ENCODE measurements at places on chromosomes 3 and 15. TPM values are rescaled to one million over a fixed set of nuclear protein-coding genes. Genes with fewer than 3 reads are reported as not detected.

Gene MAGEL2
- 10.4 TPM for polyA plus RNA-seq

Gene SLC24A5
- 0.76 TPM for polyA plus RNA-seq

Gene IL5RA
- 0.10 TPM for polyA plus RNA-seq

Gene KNG1
- polyA plus RNA-seq, result not detected

Gene MORC1
- polyA plus RNA-seq, result not detected

Gene SCAANT1
- polyA plus RNA-seq, result not detected

Gene GJD2
- polyA plus RNA-seq, result 4.6 TPM

Gene TMEM158
- polyA plus RNA-seq, result 7.9 TPM

Gene CPNE4
- polyA plus RNA-seq, result 0.59 TPM

Gene CHRD
- polyA plus RNA-seq, result 2.9 TPM

Gene CAMP
- not detected for polyA plus RNA-seq

Gene CHDH
- 0.17 TPM for polyA plus RNA-seq

Gene CD200
- polyA plus RNA-seq, result 178 TPM

Gene MUC20
- 1.8 TPM for polyA plus RNA-seq

Gene USP50
- not detected for polyA plus RNA-seq

Gene DMXL2
- 176 TPM for polyA plus RNA-seq

Gene GOLGA6A
- polyA plus RNA-seq, result 0.50 TPM

Gene DUOXA2
- polyA plus RNA-seq, result not detected

Gene CCDC9B
- polyA plus RNA-seq, result not detected

Gene GOLGA8S
- not detected for polyA plus RNA-seq

Gene HGD
- not detected for polyA plus RNA-seq

Gene FAIM
- 1.1 TPM for polyA plus RNA-seq

Gene TMEM266
- polyA plus RNA-seq, result 17.6 TPM

Gene GATA2
- polyA plus RNA-seq, result not detected

Gene HIGD2B
- not detected for polyA plus RNA-seq

Gene ARHGAP11A
- 0.50 TPM for polyA plus RNA-seq

Gene ESYT3
- polyA plus RNA-seq, result 0.80 TPM

Gene POLG
- polyA plus RNA-seq, result 62.9 TPM

Gene ROBO2
- 55.5 TPM for polyA plus RNA-seq

Gene NUTM1
- not detected for polyA plus RNA-seq

Gene FBLN2
- polyA plus RNA-seq, result 0.30 TPM

Gene TMOD2
- 79.9 TPM for polyA plus RNA-seq

Gene TRAT1
- not detected for polyA plus RNA-seq

Gene CXCR6
- not detected for polyA plus RNA-seq

Gene CPB1
- polyA plus RNA-seq, result not detected

Gene ZPLD1
- not detected for polyA plus RNA-seq

Gene AHSG
- 1.1 TPM for polyA plus RNA-seq

Gene DPP8
- polyA plus RNA-seq, result 18.6 TPM

Gene IP6K1
- polyA plus RNA-seq, result 62.7 TPM

Gene SLC35G2
- polyA plus RNA-seq, result 6.8 TPM

Gene ATP2B2
- 8.3 TPM for polyA plus RNA-seq

Gene RBMS3
- 0.34 TPM for polyA plus RNA-seq

Gene GPR27
- polyA plus RNA-seq, result 67.8 TPM

Gene POLR2H
- 155 TPM for polyA plus RNA-seq

Gene B4GALT4
- 11.8 TPM for polyA plus RNA-seq

Gene DNAH12
- 1.8 TPM for polyA plus RNA-seq
